Vagina (tissue), 2 donors: ENCODE measurements at places on chromosomes 6 and 20.

DNA sequence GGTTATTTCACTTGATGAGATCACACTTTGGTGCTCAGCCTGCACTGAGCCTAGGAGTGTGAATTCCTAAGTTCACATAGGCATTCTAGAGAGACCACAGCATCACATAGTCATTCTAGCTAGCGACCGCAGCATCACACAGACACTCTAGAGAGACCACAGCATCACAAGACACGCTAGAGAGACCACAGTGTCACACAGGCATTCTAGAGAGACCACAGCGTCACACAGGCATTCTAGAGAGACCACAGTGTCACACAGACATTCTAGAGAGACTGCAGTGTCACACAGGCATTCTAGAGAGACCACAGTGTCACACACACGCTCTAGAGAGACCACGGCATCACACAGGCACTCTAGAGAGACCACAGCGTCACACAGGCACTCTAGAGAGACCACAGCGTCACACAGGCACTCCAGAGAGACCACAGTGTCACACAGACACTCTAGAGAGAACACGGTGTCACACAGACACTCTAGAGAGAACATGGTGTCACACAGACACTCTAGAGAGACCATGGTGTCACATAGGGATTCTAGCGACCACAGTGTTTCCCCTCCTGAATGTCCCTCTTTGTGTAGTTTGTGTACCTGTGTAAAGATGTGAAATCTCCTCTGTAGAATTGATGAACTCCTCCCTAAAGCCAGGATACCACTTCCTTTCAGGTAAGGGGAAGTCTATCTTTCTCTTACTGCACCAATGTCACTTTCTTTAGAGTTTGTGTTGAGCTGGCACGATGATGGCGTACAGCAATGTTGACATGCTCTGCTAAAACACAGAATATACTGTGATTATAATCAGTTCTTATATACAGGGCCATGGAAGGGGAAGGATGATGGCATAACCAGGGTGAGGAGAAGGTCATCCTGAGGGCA is 169.4 kb downstream of the ZDHHC14 start:
- DNase-seq = peak; percentile 28

GRCh38 chr20:19096843-19097242 is 115.6 kb upstream of the SLC24A3 start:
- no peak for DNase-seq

- DNase-seq = no peak
Observed at GRCh38 chr20:2320813-2321658, 25.2 kb downstream of the TGM3 start.

DNA sequence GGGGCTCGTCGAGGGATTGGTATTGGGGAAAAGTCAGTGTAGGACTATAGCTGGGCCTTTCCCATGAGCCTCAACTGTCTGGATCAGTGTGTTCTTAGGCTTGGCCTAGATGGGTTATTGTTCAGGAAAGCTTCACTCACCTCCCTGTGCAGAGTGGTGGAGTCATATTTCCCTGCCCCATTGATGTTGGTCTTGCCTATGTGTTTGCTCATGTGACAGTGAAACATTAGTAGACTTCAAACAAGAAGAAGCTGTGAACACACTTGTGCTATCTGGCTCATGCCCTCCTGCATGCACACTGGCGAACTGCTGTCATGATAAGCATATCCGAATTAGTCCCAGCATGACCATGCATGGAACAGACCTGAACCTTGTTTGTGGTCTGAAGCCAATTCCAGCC is 171.1 kb downstream of the DHX35 start:
- DNase-seq = no peak

- no peak for DNase-seq
Observed at GRCh38 chr6:11467364-11467763, 70.2 kb upstream of the TMEM170B start.

- DNase-seq = no peak
Observed at GRCh38 chr6:167506443-167507301, 181.8 kb downstream of the TTLL2 start.

DNA sequence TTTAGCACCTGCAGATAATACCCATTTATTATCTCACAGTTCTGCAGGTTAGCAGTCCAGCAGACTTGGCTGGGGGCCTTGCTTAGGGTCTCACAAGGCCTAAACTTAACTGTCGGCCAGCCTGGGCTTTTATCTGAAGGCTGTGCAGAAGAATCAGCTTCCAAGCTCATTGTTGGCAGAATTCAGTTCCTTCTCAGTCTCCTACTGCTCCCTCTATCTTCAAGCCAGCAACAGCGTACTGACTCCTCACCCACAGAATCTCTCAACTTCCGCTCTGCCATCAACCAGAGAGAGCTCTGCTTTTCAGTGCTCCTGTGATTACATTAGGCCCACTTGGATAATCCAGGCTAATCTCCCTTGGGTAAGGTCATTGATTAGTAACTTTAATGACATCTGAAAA is 30.2 kb upstream of the NHSL1 start:
- DNase-seq = no peak

GRCh38 chr20:13638162-13638495 is 603 bp downstream of the TASP1 start:
- no peak for DNase-seq

DNA sequence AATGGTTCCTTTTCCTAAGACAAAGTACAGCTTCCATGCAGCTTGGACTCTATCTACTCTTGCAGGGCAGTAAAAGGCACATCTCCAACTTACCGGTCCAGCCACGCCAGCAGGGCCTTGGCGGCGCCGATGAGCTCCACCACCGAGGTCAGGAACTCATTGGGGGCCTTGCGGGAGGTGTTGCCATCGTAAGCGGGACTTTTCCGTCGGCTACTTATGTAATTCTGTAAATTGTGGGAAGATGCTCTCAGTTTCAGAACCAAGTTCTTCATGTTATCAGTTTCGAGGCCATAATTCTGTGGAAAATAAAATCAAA is 68.5 kb downstream of the CNKSR3 start:
- no peak for DNase-seq

DNA sequence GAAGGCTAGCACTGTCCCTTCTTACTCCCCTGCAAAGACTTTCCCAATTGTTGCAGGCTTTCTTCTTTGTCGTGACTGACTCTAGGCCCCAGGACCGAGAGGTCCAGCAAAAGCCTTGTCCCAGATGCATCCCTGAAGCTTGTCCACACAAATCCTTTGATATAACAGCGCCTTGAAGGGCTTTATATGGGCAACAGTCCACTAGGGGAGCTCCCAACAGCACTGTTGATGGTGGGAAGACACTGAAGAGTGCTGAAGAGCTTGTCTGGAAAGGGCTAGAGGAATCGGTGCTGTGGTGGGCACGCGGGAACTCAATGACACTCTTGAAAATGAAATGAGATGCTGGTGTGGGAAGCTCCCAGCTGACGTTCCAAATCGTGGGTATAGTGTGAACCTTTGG is 316.1 kb upstream of the CDH4 start:
- DNase-seq = peak; percentile 84

DNA sequence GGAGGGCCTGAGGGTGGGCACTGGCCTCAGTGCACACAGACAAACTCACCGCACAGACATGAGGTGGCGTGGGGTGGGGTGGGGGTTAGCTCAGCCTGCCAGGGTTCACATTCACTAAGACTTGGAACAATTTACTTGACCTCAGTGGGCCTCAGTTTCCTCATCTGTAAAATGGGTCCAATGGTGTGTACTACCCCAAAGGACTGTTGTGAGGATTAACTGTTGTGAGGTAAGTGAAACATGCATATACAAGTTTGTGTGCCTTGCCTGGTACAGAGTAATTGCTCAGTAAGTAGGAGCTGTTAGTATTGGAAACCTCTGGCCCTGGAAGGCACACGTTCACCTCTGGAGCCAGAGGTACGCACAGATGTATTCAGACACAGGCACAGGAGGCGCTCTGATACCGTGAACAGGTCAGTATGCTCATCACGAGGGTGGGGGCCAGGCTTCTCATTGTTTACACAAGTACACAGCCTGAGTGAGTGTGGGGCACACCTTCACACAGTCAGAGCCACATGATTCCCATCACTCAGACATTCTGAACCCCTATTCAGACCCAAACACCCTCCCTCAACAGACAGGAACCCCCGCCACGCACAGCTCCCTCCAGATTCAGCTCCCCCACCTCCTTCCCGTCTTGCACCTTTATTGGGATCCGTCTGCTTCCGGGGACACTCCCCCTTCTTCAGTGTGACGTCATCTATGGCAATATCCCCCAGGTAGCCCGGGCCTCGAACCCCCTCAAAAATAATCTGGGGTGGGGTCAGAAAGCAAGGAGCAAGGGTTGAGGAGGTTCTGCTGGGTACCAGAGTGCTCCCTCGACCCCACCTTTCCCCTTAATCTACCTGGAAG is 59.9 kb downstream of the MDGA1 start:
- no peak for DNase-seq

DNA sequence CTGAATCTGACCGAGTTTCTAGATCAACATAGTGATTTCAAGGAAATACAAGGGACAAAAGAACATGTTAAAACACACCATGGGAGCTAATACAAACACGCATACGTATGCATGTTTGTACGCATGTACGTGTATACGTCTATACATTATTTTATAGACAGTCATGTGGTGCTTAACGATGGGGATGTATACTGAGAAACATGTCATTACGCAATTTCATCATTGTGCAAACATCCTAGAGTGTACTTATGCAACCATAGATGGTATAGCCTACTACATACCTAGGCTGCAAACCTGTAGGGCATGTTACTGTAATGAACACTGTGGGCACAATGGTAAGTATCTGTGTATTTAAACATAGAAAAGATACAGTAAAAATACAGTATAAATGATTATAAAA is 25.0 kb upstream of the NELFCD start:
- no peak for DNase-seq

- no peak for DNase-seq
Observed at GRCh38 chr6:104227508-104227907, 632.2 kb downstream of the HACE1 start.

- no peak for DNase-seq
Observed at GRCh38 chr6:145814035-145814500, 527 bp downstream of the FBXO30 start.

DNA sequence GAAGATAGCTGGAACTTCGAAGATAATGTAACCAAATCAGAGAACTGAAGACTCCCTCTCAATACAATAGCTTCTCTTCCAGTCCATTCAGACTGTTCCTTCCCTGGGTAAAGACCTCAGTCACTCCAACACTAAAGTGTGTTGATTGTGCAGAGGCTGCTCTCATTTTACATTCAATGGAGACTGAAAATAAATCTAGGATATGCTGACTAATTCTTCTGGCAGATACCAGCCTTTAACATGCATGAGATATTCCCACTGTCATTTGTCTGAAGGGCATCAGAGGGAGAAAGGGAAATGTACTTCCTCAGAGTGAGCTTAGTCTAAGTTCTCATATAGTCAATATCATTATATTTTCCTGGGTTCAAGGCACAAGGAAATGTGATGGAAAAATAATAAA is 166.4 kb upstream of the IRAK1BP1 start:
- DNase-seq = no peak

DNA sequence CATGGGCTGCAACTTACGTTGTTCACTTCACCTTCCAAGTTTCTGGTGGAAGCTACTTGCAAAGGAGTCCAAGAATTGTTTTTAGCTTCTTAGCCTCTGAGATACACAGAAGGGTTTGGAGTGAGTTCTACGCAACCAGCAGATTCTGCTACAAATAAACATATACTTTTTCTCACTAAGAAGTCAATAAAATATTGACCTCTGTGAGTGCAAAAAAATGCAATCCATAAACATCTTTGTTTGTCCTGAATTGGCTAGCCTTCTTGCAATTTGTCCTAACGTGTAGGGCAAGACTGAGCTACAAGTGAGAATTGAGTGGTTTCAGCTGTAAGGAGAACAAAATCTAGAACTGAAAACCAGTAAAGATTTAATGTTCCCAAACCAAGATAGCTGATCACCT is 26.2 kb upstream of the E2F3 start:
- DNase-seq = no peak

DNA sequence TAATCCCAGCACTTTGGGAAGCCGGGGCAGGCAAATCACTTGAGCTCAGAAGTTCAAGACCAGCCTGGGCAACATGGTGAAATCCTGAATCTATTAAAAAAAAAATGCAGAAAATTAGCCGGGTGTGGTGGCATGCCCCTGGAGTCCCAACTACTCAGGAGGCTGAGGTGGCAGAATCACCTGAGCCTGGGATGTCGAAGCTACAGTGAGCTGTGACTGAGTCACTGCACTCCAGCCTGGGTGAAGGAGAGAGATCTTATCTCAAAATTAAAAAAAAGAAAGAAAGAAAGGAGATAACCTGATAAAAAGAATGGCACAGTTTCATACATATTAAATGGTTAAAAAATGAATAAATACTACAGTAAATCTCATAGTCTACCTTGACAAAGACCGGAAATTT is 123.6 kb upstream of the TNFAIP3 start:
- DNase-seq = no peak

DNA sequence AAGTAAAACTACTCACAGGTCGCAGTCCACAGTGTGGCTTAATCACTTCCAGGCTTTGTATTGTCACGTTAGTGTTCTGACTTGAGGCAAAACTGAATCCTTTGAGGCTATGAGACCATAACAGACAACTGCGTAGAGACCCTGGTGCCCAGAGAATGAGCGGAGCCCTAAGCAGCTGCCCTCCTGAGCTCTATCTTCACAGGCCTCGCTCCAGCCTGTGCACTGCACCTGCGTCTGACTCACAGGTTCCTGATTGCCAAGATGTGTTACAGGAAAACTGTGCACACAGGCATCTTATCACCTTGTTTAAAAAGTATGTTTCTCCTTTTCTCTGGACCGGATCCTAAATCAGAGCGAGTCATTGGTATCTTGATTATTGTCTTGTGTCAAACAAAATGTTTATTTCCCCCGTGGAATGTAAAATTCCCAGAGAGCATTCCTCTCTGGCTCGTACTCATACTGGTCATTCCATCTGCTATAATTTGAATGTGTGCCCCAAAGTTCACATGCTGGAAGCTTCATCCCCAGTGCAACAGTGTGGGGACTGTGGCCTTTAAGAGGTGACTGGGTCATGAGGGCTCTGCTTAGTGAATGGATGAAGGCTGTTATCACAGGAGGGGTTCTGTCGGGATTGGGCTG is 25.7 kb downstream of the PRR18 start:
- DNase-seq = no peak

DNA sequence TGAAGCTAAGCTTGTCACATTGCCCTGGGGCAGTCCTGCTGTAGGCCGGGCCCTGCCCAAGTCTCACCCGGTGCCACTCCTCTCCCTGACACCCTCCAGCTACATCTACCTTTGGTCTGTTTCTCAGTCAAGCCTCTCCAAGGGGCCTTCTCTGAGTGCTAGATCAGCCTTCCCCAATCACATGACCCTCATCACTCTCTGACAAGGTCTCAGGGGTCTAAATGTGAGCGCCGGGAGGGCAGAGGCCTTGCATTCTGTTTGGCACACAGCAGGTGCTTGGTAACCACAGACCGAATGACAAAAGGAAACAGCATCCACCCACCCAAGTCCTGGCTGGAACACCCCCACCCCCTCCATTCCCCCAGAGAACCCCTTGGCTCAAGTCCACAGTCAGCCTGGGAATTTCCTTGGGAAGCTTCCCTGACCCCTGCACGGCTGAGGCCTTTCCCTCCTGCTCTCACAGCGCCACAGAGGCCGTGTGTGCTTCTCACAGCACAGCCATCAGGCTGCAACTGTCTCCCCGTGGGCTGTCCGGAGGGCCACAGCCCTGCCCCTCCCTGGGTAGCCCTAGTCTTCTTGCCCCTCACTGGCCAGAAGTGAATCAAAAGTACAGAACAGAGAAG is 32.9 kb downstream of the PKIG start:
- no peak for DNase-seq
